ENCODE measurements at places on chromosomes 2 and 18.
A peak's percentile ranks its signal among the peaks of the same experiment; 100 is the strongest.

DNA sequence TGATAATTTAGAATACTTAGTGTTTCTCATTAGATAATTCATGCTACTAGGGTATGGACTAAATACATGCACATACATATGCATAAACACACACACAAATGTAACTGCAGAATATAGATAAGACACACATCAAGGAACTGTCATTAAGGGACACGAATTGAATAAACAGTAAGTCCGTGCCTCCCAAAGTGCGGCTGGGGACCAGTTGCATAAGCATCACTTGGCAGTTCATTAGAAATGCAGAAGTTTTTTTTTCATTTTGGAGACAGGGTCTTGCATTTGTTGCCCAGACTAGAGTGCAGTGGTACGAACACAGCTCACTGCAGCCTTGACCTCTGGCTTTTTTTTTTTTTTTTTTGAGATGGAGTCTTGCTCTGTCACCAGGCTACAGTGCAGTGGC is 130.0 kb upstream of the CCDC195 start:
- no peak for DNase-seq

DNA sequence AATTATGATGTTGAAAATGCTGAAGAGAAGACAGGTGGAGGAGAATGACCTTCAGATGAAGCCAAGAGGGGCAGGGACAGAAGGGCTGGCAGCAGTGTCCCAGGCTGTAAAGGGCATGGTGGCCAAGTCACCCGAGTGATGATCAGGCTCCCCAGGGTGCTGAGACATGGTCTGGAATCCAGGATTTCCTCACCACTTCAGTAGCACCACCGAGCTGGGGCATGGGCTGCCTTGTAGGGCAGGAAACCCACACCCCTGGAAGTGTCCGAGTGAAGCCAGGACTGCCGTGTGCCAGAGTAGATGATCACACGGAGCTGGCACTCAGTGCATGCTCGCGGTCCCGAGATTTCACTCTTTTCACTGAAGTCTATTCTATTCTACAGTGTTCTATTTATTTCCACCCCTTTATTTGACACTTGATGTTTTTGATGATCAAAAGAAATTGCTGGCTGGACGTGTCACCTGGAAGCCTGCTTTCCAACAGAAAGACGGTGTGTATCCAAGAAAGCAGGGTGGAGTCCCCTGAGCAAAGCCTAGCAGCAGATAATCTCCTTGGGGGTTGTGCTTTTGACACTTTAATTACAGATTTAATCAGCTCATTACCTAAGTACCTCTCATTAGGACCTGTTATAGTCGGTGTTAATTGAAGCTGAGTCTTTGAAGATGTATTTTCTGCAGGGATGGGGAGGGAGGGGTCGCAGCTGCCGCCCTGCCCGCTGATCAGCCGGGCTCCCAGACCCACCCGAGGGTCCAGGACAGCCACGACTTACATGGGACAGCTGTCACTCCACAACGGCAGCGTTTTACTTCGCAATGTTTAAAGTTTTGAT is 92.3 kb downstream of the SEPTIN10 start:
- no peak for DNase-seq

DNA sequence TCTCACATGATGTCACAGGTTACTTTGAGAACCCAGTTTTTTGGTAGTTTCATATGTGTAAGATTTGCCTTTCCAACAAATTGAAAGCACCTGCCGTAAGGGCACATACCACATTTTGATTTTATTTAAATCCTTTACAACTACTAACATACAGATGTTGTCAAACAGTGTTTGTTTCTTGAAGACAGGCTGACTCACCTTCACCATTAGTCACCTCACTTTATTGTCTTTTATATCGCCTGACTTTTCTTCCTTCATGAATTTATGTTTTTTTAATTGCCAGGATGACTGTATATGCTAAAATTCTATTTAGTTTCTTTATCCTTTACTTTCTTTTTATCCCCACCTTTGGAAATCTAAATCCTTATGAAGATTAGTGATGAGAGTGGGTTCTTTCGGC is 886.7 kb downstream of the SUCLG1 start:
- DNase-seq: peak; percentile 38

GRCh38 chr2:160261732-160262131 is 61.7 kb upstream of the ITGB6 start:
- DNase-seq: no peak

- DNase-seq: no peak
Observed at GRCh38 chr18:51865538-51865937, 474.5 kb upstream of the DCC start.

DNA sequence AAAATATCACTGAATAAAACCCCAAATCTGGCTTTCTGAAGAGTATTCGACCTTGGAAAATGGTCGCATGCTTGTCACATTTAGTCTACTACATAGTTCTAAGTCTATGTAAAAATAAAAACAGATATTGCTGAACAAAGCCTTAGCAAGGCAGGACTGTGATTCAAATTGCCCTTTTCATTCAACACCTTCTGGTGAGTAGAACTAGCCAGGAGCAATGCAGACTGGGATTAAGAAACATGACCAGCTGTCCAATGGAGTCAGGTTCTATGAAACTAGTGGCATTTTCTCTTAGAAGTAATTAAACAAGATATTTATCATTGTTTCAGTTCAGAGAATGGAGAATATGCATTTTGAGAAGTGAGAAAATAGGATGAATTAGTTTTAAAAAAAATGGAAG is 1260.5 kb upstream of the ACVR2A start:
- DNase-seq: no peak

DNA sequence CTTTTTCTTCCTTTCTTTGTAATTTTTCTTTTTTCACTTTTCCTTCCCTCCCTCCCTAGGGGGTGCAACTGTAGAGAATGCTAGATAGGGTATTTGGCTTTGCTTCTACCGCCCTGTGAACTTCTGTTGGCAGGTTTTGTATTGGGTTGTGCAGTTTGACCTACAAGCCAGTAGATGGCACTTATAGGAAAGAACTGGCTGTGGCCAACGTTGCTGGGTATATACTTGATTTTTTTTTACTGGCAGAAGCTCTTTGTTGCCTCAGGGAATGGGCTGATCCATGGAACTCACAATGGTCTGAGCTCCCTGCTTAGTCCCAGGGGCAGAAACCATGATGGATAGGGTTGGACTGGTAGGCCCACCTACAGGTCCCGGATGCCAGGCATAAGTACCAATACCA is 1019.5 kb upstream of the LRRTM1 start:
- DNase-seq: peak; percentile 3

DNA sequence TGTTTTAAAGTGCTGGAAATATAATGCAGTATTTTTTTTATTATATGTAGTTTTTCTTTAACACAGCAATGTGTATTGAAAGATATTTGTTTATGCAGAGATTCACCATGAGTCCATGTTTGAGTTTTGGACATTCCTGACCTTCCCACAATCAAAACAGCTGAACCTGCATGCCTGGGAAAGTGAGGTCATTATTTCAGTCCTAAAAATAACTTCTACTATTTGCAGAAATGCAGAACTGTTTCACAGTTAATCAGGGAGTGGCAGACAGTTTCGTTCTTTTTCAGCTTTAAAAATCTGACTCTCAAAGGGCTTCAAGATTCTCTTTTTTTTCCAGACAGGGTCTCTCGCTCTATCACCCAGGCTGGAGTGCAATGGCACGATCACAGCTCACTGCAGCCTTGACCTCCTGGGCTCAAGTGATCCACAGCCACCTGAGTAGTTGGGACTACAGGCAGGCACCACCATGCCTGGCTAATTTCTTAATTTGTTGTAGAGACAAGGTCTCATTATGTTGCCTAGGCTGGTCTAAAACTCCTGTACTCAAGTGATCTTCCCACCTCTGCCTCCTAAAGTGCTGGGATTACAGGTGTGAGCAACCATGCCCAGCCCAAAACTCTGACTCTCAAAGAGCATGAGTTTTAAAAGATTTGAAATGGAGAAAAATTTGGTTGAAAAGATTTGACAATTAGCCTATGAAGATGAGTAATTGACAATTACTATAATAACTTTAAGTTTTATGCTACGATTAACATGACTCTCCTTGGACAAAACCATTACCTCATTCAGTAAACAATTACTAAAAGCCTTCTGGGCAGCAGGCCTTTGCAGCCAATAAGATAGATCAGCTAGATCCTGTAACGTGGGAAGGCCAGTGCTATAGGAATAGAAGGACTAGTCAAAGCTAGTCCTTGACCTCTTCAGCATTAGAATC is 5.0 kb upstream of the MYL12B start:
- DNase-seq: peak; percentile 58

DNA sequence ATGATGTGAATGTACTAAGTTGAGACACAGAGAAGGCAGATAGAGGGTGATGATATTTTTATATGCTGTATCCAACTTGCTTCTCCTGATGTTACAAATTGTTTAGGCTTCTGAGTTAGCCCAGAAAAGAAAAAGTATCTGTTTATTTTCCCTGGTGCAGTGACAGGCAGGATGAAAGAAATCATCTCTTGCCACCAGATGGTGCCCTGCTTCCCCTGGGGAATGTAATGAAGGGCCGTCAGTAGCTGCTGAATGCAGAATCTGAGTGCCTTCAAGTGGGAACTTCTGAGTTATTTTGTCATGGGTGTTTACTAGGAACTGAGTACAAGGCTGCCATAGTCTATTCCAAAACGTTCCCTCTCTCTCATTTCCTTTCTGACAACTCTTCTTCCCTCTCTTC is 525.6 kb downstream of the MBD2 start:
- DNase-seq: peak; percentile 55

GRCh38 chr2:190948671-190949070 is 65.3 kb downstream of the STAT1 start:
- peak; percentile 34 for DNase-seq

- DNase-seq: no peak
Observed at GRCh38 chr2:68432696-68433658, 34.1 kb downstream of the FBXO48 start.

DNA sequence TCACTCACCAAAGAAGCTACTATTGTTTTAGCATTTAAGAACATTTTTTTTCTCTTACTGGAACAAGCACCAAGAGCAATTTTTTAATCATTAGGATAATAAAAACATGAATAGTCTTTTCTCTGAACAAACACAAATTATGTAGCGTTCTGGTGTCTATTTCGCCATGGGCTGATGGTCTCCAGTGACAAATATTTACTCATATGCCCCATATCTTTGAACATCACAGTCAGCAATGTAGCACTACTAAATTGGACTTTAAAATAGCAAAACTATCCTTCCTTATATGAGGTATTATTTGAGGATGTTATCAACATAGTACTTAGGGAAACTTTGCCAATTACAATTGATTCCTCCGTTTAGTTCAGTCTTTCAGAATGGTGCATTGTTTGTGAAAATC is 1326.0 kb upstream of the ZEB2 start:
- DNase-seq: no peak

DNA sequence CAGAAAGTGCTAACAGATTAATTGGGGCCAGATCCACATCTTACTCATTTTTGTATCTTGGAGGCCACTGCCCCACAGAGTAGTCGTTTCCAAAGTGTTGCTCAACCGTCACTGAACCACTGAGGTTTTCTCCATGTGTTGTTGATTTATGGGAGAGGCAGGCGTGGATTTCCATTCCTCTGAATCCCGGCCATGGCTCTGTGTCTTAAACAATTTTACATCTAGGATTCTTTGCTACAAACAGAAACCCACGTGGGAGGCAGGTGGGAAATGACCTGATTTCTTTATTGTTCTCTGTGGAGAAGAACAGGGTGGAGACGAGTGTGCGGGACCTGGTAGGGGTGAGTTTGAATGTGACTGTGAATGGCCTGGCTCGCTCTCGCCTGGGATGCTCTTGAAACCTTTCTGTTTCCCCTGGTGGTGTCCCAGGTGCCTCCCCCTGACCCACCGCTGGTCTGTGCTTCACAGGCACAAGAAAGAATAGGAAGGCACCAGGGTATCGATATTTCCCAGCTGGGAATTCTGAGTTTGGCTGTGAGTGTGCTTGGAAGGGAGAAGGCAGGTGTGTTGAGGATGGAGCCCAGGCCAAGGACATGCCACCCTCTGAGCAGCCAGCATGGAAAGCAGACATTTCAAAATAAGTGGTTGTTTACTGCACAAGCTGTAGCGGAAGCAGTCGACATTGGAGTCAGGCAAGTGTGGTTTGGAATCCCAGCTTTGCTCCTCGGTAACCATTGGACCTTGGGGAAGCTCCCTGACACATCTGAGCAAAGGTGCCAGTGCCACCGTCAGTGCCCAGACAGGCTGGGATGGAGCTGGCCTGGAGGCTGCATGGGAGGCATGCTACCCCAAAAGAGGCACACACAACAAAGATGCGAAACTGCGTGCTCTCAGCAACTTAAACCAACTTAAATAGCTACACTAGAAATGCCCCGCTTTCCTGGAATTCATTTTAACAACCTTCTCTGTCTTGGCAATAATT is 50.0 kb downstream of the LPIN1 start:
- peak; percentile 94 for DNase-seq

GRCh38 chr18:76468345-76469304 is 26.4 kb downstream of the ZNF516 start:
- DNase-seq: peak; percentile 79

GRCh38 chr2:1829796-1830195 is 85.5 kb upstream of the PXDN start:
- no peak for DNase-seq

GRCh38 chr2:109663721-109664120 is 49.6 kb downstream of the SOWAHC start:
- peak; percentile 85 for DNase-seq
